HFFc6 (cell line): ENCODE measurements at places on chromosomes 12 and 14.

DNA sequence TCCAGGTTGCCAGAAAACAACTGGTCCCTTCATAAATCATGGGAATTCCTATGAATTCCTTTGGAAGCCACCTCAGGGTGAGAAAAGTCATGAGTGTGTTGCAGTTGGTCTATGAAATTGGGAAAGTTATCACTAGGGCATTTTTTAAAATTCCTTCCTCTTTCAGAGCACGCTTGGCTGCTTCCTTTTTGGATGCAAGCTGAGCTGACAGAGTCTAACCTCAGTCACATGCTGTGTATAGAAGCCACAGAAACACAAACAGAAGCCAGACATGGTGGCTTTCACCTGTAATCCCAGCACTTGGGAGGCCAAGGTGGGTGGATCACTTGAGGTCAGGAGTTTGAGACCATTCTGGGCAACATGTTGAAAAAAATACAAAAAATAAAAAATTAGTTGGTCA lies 21.7 kb upstream of the HELB start:
- no peak overlapping the region for H3K27ac ChIP-seq
- peaks cover 24% of the 10 kb centered on the region for H3K27me3 ChIP-seq
- peaks cover 9% of the 10 kb centered on the region for H3K4me1 ChIP-seq

DNA sequence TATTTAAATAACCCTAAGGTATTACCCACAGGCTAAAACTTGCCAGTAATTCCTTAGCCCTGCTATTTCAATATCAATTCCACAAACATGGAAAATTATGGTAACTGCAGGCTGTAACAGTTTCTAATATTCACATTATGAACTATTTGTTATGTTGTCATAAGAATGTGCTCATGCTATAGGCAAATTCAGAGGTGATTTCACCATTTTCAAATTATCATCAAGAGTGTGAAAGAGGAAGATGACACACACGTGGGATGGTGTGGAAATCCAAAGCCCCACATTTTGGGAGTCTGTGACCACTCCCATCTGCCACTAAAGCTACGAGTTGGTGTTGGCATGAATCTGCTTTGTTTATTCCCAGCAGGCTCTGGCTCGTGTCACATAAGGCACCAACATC lies 5.9 kb upstream of the MYO1A start:
- H3K4me3 ChIP-seq, result no peak overlapping the region
- DNase-seq, result no peak
- no peak overlapping the region for H3K27ac ChIP-seq
- no peaks in the 10 kb centered on the region for H3K4me1 ChIP-seq
- peaks cover 22% of the 10 kb centered on the region for H3K36me3 ChIP-seq
- H3K27me3 ChIP-seq, result no peaks in the 10 kb centered on the region

DNA sequence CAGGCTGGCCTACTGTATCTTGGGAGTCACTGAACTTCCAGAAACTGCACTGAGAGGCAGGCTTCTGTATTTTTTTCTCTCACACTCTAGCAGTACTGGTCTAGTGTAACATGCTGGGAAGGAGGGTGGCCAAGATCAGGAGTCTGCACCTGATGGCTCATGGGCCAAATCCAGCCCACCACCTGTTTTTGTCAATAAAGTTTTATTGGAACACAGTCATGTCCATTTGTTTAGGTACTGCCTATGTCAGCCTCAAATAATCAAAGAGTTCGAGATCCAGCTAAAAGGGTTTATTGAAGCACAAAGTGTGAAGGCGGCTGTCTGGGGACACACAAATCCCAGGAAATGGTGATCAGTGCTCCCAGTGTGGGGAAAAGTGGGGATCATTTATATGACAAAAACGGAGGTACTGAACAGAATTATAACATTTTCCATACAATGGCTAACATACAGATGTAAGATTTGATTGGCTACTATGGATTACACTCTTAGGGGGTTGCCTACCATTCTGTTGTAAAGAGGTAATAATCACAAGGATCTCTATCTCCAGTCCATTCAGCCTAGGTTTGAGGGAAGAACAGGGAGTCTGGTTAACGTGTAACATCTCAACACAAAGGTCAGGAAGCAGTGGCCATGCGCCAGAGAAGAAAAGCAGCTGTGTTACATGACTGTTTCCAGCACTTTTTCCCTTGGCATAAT lies 12.9 kb downstream of the USP30 start:
- no peak for DNase-seq
- H3K36me3 ChIP-seq, result peaks cover 13% of the 10 kb centered on the region
- peaks cover 2% of the 10 kb centered on the region; the same call in 1 of the 2 replicates for H3K27me3 ChIP-seq
- no peak overlapping the region for H3K27ac ChIP-seq
- H3K4me3 ChIP-seq, result no peak overlapping the region

- no peaks in the 10 kb centered on the region for H3K27me3 ChIP-seq
- H3K27ac ChIP-seq, result no peak overlapping the region
- no peaks in the 10 kb centered on the region for H3K36me3 ChIP-seq
These were observed 16.2 kb downstream of the KIF21A start for GRCh38 chr12:39426636-39427240.

DNA sequence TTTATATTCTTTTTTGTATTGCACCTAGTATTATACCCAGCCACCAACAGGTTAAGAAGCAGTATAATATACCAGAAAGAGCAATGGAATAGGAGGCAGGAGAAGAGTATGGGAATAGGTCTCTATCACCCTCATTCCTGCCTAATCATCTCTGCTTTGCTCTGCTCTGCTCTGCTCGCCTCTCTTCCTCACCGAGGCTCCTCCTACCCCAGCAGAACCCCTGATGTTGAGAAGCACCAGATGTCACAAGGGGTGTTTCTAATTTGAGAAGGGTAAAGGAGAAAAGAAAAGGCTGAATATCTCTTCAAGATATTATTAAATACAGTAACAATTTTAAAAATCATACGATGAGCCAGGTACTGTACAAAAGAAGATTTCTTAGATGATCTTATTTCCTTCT lies 89.0 kb downstream of the STON2 start:
- H3K36me3 ChIP-seq, result no peaks in the 10 kb centered on the region
- H3K4me1 ChIP-seq, result no peaks in the 10 kb centered on the region
- peaks cover 3% of the 10 kb centered on the region; the same call in 1 of the 2 replicates for H3K27me3 ChIP-seq
- H3K4me3 ChIP-seq, result no peak overlapping the region
- DNase-seq, result no peak

DNA sequence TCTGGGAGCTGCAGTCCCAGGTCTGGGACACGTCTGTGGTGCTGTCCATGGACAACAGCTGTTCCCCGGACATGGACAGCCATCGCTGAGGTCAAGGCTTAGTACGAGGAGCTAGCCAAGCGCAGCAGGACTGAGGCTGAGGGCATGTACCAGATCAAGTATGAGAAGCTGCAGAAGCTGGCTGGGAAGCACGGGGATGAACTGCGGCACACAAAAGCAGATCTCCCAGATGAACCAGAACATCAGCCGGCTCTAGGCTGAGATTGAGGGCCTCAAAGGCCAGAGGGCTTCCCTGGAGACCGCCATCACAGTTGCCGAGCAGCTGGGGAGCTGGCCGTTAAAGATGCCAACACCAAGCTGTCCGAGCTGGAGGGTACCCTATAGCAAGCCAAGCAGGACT lies 375.3 kb downstream of the SEC23A start:
- no peaks in the 10 kb centered on the region for H3K4me1 ChIP-seq
- peaks cover 16% of the 10 kb centered on the region for H3K27me3 ChIP-seq
- H3K27ac ChIP-seq, result no peak overlapping the region
- H3K36me3 ChIP-seq, result no peaks in the 10 kb centered on the region
- no peak for DNase-seq

DNA sequence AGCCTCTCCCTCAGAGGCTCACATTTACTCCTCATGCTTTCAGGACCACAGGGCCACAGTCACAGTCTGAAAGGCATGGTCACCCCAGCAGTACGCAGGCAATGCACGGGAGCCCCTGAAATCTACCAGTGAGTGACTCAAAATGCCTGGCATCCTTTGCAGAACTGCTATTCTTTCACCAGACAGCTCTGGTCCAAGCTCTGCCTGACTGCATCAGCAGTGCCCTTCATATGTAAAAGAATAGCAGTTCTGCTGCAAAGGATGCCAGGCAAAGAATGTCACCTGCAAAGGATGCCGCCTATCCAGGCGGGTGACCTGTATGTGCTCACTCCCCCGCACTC lies 38.5 kb downstream of the LGMN start:
- H3K27ac ChIP-seq, result no peak overlapping the region
- H3K27me3 ChIP-seq, result no peaks in the 10 kb centered on the region
- no peak for DNase-seq
- no peaks in the 10 kb centered on the region for H3K36me3 ChIP-seq
